NCI-H526 treated with DMSO at 0.1 percent for 48 hours (cell line): ENCODE measurements at places on chromosomes 16 and 17.
A peak's percentile ranks its signal among the peaks of the same experiment; 100 is the strongest.

- DNase-seq = no peak
Measured at GRCh38 chr16:83187405-83187804, 560.6 kb downstream of the CDH13 start.

- DNase-seq = no peak
Measured at GRCh38 chr17:75124041-75124818, 7.3 kb downstream of the NT5C start.

GRCh38 chr17:47801176-47801765, 20.3 kb downstream of the OSBPL7 start:
- no peak for DNase-seq

DNA sequence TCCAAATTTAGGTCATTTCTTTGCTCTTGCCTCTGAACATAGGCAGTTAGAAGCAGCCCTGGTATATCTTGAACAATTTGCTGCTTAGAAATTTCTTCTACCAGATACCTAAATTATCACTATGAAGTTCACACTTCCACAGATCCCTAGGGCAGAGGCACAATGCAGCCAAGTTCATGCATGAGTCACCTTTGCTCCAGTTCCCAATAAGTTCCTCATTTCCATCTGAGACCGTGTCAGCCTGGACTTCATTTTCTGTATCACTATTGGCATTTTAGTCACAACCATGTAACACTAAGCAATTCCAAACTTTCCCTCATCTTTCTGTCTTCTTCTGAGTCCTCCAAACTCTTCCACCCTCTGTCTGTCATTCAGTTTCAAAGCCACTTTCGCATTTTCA, 45.0 kb downstream of the KCNJ16 start:
- DNase-seq = no peak

DNA sequence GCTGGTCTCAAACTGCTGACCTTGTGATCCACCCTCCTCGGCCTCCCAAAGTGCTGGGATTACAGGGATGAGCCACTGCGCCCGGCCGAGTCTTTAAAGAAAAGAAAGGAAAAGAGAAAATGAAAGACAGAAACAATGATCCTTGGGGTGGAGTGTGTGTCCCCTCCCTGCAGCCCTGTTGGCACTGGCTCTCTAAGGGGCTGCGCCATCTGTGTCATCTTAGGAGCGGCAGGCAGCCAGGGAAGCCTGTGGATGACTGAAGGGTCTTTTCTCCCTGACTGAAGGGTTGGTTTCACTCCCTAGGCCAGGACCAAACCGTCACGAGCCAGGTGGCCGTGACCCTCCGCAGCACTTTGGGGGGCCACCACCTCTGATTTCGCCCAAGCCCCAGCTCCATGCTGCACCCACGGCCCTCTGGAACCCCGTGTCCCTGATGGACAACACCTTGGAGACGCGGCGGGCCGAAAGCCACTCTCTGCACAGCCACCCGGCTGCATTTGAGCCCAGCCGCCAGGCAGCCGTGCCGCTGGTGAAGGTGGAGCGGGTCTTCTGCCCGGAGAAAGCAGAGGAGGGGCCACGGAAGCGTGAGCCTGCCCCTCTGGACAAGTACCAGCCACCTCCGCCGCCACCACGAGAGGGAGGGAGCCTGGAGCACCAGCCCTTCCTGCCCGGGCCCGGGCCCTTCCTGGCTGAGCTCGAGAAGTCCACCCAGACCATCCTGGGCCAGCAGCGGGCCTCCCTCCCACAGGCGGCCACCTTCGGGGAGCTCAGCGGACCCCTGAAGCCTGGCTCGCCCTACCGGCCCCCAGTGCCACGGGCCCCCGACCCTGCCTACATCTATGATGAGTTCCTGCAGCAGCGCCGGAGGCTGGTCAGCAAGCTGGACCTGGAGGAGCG, 27.7 kb downstream of the GINS2 start:
- no peak for DNase-seq

- no peak for DNase-seq
Measured at GRCh38 chr17:66227212-66228045, 1.8 kb downstream of the APOH start.

- peak; percentile 2 for DNase-seq
Measured at GRCh38 chr16:79430191-79430678, 170.3 kb downstream of the MAF start.

DNA sequence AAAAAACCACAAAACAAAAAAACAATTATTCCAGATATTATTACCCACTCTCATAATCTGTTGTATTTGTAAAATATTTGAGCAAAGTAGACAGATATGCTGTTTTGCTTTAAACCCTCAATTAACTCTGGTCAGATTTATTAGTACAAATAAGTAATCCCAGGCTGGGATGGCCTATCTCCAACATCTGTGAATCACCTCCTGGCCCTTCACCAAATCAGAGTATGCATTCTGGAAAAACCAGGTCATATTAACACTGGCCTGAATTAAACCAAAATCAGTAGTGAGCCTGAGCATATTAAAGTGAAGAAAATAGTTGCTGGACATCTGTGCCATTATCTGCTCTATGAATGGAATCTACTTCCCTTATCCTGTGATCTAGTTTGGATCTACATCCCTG, 41.0 kb downstream of the STAT3 start:
- DNase-seq = no peak

DNA sequence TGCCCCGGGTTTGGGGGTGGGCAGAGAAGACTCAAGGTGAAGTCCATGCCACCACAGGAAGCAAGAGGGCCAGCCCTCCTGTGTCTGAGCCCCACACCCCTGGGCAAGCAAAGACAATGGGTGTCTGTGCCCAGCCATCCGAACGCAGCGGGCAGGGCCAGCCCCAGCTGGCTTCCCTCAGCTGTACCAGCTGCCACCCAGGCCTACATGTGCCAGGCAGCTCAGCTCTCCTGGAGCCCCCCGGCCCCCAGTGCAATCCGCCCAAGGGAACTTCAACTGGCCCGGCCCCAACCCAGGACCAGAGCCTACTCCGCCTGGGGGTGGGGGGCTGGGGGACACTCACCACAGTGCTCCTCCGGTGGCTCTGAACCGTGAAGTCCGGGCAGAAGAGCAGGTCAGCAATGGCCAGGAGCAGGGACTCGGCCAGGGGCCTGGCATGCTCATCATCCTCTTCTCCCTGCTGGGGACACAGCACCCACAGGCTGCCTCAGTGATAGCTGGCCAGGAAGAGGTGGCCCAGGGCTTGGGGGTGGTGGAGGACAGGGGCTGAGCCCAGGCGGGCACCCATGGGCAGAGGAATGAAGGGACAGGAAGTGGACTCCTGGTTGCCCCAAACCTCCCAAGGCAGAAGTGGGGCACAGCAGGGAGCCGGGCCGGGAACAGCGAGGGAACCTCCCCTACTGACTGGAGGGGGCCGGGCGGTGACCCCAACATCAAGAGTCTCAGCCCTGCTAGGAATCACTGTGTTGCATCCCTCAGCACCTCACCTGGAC, 9.8 kb downstream of the HID1 start:
- DNase-seq = no peak

- DNase-seq = no peak
Measured at GRCh38 chr17:77329741-77330531, 189.2 kb downstream of the SEC14L1 start.

DNA sequence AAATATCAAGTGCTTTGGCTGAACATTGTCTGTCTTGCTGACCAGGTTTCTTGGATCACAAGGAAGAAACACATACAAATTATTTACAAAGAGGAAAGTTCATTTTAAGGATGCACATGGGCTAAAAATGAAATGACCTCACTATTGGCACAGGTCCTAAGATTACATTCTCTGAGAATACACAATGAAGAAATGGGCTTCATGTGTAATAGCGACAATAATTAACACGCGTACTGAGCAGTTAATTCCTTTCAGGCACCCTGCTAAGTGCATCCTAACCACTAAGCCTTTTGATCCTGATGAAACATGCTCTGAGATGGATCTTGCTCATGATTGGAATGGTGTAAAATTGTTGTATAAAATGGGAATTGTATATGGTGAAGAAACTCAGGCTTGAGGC, 429.0 kb downstream of the HS3ST4 start:
- DNase-seq = no peak

DNA sequence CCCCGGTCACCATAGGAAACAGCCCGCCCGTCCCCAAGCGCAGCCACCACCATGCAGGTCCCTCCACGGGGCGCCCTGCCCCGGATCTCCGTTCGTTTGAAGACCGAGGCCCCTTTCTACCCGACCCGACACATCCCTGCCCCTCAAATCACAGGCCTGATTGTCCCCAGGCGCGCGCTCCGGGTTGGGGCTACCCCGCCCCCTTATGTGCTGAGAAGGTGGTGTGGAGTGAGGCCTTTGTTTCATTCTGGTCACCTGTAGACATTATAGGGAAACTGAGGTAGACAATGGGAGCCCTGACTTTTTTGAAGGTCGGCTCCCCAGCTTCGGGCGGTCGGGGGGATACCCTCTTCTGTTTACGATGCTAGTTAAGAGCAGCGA, 763 bp upstream of the ACTG1 start:
- DNase-seq = peak; percentile 72

GRCh38 chr17:76645481-76645880, 1.9 kb upstream of the ST6GALNAC1 start:
- DNase-seq = peak; percentile 51

GRCh38 chr17:41413353-41413957, 10.9 kb downstream of the KRT37 start:
- no peak for DNase-seq

DNA sequence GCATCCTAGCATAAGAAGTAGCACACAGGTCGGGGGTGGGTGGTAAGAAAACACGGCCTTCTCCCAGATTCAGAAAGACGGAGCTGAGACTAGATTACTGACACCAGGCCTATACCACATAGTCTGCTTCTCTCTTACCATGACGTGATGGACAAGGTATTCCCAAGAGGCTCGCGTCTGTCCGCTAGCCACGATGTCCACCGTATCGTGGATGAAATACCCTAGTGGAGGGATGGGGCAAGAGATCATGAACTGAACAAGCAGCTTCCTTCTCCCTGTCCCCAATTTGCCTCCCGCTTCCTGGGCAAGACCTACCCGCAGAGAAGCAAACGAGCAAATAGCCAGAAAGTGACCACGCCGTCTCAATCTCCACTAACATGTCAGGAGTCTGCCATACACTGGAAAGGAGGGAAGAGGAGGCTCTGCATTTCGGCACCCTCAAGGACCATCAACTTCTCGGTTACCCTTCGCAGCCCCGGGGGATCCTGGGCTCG, 820 bp downstream of the TLCD1 start:
- peak; percentile 83 for DNase-seq

DNA sequence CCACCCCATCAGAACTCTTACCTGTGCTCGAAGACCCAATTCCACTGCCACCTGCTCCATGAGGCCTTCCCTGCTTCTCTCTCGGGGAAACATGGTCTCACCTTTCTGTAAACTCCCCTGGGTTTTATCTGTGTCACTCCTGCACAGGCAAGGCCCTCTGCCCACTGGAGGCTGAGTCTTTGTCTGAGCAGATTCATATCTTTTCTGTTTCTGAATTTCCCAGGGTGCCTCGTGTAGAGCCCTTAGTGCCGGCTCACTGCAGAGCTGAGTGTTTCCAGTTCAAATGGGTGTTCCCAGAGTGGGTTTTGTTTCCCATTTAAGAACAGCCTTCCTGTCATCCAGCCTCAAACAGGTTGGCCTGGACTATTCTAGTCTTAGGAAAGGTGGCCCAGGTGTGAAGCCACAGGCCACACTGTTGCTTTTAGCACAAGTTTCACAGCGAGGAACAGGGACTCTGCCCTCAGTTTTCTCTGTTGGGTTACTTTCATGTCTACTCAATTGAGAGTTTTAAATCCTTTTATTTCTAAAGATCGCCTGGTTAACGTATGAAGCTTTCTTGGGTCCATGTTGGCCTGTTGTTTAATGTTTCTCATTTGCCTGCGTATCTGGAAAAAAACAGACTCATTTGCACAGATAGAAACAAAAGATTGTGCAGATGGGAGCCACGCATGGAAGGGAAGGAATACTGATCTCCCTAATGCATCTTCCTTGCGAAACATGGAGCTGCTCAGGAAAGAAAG, 228.7 kb downstream of the MSI2 start:
- no peak for DNase-seq

GRCh38 chr17:17696882-17697633, 15.8 kb downstream of the RAI1 start:
- no peak for DNase-seq

DNA sequence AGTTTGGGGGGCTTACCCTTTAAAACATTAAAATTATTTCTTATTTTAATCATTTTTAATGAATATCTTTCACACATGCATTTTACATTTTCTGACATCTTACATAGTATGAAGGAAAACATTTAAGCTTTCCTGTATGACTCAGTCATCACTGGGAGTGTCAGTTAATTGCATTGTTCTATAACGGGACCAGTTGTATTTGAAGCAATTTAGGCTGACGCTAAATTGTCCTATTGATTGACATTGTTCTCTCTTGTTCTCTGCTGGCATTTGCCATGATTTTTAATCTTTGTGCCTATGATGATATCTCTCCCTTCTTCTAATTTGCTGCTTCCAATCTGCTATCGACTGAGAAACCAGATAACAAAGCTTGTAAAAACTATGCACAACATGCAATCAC, 190.5 kb upstream of the PIRT start:
- no peak for DNase-seq

- no peak for DNase-seq
Measured at GRCh38 chr16:84245956-84246678, 6.3 kb upstream of the KCNG4 start.

GRCh38 chr17:28330671-28331070, 4.6 kb downstream of the IFT20 start:
- DNase-seq = no peak

DNA sequence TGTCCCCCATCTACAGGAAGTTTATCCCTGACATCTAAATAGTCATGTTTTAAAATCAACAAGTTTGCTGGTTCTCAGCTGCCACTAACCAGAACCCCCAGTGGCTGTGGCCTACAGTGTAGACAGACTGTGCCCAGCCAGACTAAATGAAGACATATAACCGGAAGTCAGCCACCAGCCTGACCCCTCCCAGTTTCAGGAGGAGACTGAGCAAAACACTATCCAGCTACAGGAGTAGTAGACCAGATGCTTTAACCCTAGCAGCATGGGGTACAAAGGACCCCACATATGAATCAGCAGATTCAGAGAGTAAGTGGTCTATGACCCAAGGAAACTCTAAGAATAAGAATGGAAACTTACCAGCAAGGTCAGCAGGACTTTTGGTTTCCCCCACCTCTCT, 83.4 kb downstream of the HIC1 start:
- peak; percentile 39 for DNase-seq

DNA sequence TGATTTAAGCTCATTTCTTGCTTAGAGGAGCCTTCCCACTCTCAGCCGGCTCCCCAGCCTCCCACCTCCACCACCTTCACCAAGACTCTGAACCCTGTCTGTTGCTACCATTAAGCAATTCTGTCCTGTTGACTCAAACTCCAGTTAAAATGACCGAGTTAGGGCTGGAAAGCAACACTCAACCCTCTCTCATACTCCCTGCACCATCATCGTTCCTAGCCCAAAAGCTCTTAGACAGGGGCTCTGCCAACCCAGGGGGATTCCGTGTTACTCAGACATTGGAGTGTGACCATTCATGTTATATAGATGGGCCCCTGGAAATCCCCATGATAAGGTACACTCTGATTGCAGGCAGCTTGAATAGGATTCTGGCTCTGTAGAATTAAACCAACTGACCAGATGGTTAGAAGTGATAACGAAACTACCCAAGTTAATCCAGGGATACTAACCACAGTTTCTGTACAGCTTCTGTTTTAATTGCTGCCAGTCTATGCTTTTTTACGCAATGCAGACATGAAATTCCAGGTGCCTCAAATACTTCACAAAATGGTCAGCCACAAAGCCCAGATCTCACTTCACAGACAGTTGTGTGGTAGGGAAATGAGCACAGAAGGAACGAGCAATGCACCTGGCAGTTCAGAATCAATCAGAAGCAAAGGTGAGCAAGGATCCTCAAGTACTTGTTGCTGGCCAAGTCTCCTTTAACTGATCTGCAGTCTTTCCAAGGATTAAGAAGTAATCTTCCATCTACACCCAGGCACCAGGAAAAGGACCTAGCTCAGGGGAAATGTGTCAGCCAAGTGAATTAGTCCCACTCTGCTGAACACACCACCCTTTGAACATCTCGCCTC, 2.1 kb downstream of the SSTR2 start:
- no peak for DNase-seq
